Glutamatergic neuron (in vitro differentiated cells): ENCODE measurements at places on chromosomes 4 and X.

DNA sequence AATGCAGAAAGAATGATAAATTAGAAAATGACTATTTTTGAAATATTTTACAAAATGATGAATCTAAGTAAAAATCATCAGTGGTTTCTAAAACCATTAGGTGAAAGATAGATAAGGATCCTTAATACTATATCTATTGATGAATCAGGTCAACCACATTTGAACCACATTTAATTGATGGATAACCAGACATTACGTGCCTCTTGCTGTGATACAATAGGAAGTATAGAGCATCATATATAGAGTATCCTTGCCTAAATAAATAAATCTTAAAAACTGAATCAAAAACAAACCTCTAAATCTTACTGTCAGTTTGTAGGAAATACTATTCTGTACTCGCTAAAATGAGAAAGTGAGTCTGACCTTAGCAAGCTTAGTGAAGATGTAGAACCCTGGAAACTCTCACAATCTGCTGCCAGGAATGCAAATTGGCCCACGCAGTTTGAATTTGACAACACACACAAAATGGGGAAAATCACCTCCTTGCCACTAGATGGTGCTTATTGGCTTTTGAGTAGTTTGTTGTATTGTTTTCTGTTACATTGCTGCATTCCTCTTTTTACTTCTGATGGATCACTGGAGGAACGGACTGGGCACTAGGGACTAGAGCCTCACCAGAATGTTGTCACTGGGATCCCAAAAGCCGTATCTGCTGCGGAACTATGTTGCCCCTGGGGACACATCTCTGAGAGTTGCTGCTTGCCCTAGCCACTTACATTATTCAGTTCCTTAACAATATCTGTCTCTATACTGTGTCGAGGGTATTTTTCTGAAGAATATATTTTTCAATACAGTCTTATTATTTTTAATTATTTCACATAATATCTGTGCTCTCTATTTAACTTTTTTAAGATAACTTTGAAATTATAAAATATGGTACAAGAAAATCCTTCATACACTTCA is 25.4 kb upstream of the SLAIN2 start:
- DNase-seq: no peak

- no peak for DNase-seq
Observed at GRCh38 chr4:19314116-19314515, 937.6 kb upstream of the SLIT2 start.

DNA sequence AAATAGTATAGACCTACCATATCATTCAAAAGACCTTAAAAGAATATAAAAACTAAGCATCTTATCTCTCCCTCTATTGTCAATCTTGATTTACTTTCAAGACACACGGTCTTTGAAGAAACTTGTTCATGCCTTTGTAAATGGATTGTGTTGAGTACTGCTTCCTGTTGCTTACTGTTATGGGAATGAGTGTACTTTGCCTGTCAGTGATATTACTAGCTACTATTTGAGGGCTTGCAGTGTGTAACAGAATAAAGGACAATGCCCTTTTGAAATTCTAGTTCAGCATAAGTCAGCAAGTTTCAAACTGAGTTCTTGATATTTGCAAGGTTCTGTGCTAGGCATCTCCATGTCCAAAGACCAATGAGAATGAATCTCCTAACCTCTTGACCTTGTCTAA is 36.0 kb downstream of the CDKL5 start:
- DNase-seq: no peak

DNA sequence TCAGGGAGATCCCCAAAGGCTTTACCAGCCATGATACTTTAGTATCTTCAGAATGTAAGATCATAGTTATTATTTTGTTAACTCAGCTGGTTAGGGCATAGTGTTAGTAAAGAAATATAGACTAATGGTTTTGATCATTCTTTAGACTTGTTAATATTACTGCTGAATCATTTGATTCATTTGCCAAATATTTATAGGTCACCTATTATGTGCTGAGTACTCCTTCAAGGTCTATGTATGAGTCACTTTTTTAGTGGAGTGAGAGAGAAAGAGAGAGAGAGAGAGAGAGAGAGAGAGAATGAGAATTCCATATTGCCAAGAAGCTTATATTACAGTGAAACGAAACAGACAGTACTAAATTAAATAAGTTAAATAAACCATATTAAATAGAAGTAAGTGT is 110.3 kb downstream of the UBE2NL start:
- DNase-seq: no peak

DNA sequence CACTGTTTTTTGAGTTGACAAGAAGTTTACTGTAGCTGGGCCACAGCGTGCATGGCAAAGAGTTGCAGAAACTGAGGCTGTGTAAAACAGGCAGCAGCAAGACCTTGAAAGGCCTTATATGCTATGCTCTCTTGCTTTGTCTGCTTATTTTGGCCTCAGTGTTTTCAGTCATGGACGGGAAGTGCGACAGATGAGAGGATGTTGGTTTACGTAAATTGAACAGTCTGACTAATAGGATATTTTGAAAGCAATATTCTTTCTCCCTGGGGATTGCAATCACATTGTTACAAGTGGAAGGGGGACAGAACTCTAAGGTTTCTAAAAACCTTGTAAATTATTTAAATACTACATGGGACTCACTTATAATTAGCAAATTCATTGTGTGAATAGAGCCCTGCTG is 32.2 kb upstream of the MAGEA10 start:
- DNase-seq: no peak

DNA sequence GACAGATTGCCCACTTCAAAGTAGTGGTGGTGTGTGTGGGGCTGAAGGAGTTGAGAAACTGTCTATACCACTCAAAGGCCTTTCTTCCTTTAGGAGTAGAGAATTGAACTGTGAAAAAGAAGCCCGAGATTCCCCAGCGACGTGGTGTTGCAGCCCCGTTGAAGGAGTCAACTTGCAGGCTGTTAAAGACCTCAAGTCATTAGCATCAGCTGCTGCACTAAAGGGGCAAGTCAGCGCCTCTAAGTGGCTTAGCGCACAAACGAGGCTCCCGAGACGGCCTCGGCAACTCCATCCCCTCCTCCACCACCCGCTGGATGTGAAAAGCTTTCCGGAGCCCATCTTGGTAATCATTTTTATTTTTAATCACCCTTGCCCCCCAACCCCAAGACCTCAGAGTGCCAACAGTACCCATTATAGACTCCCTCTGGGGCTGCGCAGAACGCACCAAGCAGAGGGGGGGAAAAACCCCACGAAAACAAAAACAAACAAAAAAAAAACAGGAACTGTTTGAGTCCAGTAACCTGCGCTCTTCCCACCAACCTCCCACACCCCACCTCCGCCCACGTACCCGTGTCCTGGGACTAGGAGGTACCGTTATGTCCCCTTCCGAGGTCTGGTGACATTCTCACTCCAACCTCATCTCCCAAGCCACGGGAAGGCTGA is 913 bp upstream of the PRDM8 start:
- DNase-seq: peak; percentile 67

- DNase-seq: no peak
Observed at GRCh38 chrX:30230395-30230794, at the start of gene MAGEB3. Gene MAGEB3 (plus strand): TSS chrX:30230657. CDS start chrX:30235925, 5,268 bp downstream.

DNA sequence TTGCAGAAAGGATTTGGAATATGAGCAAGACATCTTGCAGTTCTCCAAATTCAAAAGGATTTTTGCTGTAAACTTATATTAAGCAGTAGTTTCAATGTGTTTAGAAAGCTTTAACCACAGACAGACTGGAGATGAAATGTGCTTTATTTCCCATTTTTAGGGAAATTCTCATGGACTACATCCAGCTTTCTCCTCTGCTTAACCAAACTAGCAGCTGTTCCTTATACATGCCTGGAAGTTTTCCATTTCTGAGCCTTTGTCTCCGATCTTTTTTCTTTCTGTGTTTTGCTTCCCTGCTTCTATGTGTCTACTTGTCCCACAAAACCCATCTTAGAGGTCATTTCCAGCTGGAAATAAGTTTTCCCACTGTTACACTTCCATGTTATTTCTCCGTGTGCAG is 41.6 kb downstream of the TMA16 start:
- DNase-seq: no peak

DNA sequence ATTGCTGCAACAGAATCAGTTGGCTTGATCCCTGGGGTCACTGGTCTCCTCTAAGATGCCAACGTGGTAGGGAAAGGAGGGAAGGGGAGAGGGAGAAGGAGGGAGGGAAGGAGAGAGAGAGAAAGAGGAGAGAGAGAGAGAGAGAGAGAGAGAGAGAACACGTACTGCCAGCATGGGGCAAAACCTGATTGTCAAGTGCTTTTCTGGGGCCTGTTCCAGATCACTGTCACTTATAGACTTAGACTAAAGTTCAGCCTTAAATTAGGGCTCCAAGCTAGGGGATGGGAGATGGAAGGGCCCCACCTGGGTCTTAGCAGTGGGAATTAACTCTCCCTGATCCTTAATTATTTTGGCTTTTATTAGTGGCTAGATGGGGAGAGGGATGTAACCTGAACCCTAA is 12.9 kb downstream of the SHROOM4 start:
- DNase-seq: no peak

DNA sequence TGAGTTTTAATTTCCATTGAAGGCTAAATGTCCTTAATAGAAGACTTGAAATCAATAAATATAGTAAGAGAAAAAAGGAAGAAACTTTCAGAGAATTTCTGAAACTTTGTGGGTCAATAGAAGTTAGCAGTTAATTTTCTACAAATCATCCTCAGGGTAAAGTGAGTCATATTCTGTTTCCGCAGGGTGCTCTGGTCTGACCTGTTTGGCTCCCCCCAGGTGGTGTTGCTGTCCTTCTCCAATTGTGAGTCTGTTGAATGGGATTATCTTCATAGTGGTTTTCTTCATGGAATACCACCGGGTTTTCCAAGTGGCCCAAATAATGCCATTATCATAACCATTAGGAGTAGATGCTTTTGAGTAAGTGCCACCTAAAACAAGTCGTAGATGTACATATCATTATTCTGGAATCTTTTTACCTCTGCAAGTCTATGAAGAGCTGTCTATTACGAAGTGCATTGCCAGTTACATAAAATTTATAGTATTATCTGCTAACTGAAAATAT is 7.7 kb downstream of the FGG start:
- no peak for DNase-seq

GRCh38 chrX:100477467-100477866 is 67.4 kb upstream of the PCDH19 start:
- DNase-seq: no peak

- DNase-seq: peak; percentile 65
Observed at GRCh38 chr4:42398171-42398870, 1.0 kb downstream of the SHISA3 start.

DNA sequence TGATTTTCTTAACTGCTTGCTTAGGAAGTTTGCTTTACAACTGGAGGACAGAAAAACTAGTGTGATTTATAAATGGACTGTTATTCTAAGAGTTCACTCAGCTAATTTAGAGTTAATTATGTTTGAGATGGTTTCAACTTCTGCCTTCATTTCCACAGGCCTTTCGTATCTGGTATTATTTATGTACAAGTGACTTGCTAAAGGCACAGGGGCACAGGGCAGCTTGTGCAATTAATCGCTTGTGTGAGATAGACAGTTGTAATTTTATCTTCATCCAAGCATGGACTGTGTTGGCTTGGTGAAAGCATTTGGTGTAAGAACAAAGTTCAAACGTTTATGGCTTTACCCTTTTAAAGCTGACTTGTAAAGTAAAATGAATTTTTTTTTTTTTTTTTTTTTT is 38.3 kb downstream of the GPAT3 start:
- DNase-seq: no peak

- no peak for DNase-seq
Observed at GRCh38 chr4:115119804-115120352, 6.5 kb upstream of the NDST4 start.

- no peak for DNase-seq
Observed at GRCh38 chr4:149370785-149371420, 444.7 kb downstream of the IQCM start.

GRCh38 chr4:38856524-38857337 is at the start of gene TLR6:
Gene TLR6 (minus strand): TSS chr4:38856817. CDS start chr4:38829473, 27,344 bp downstream.
- no peak for DNase-seq

- no peak for DNase-seq
Observed at GRCh38 chr4:26199596-26199995, 121.2 kb upstream of the RBPJ start.

DNA sequence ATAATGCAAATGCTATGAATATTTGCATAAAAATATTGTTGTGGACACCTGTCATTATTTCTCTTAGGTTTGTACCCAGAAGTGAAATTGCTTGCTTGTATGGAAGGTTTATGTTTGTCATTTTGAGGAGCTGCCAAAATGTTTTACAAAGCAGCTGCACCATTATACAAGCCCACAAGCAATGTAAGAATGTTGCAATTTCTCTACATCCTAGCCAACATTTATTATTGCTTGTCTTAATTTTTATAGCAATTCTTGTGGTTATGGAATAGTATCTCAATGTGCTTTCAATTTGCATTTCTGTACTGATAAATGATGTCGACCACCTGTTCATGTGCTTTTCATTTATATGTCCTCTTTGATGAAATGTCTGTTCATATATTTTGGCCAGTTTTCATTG is 18.7 kb upstream of the RBMX start:
- DNase-seq: no peak

GRCh38 chr4:85587952-85588351 is 113.0 kb downstream of the ARHGAP24 start:
- no peak for DNase-seq

GRCh38 chr4:102717448-102718092 is 43.2 kb downstream of the MANBA start:
- no peak for DNase-seq

DNA sequence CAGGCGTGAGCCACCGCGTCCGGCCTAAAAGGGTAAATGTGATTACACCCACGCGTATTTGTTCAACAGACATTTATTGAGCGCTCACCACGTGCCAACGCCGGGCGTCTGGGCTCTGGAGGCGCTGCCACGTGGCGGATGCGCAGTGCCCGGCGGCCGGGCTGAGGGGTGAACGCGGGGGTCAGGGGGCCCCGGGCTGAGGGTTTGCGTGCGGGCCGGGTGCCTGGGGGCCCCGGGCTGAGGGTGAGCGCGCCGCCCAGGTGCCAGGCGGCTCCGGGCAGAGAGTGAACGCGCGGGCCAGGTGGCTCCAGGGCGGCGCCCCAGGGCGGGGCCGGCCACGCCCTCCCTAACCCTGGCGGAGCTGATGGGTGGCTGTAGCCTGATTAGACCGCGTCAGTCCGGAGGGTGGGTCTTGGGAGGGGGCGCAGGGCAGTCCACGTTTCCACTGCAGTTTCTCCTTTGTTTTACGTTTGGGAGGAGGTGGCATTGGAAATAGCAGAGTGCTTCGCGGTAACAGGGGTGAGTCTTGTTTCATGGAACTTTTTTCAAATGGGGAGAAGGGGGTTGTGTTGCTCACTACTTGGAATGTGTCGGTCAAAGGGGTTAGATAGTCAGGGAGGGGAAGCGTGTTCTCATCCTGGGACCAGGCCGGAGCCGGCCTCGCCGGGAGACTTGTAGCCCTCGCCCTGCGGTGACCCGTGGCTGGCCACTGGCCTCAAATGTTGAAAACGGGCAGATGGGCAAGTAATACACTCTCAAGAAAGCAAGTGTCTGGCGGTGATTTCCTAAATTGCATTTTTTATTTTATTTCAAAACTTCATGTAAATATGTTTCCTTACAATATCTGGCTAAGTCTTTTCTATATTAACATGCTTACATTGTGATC is at the start of gene ZFP42:
Gene ZFP42 (plus strand): TSS at position 450 of the 886 bp plus-strand sequence. CDS start 7,037 bp downstream, outside the sequence.
- DNase-seq: peak; percentile 29
